SK-MEL-5 (cell line): ENCODE measurements at places on chromosomes 4 and X. TPM values are rescaled to one million over a fixed set of nuclear protein-coding genes. Genes with fewer than 3 reads are reported as not detected.

- no peak for DNase-seq
Observed at GRCh38 chr4:72006586-72006985, 25.2 kb upstream of the NPFFR2 start.

GRCh38 chr4:140253556-140254027 lies 99.6 kb upstream of the MAML3 start:
- DNase-seq = no peak

DNA sequence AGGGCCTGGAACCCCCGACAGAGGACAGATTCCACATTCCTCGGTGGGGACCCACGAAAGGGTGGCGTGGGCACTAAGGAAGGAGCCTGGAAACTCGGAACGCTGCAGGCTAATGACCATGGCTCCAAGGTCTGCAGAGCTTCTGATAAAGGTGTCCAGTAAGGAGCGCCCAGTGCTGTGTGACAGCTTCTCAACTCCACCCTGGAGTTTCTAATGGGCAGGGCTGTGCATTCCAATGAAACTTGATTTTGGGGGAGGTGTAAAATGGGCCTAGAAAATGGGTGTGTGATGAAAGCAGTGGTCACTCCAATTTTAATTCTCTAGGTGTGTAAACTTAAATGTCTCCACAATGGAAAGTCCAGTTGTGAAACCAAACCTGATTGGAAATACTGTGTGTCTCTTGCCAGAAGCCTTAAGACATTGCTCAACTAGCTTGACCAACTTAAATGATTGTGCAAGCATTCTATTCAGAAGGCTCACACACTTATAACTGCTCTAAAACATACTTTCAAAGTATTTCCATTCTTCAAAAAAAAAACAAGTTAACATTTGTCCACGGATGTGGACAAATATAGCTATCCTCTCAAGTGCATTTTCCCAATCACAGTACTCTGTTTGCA lies 52.1 kb downstream of the XAGE2 start:
- DNase-seq = no peak

GRCh38 chr4:137390707-137391106 lies 141.6 kb downstream of the PCDH18 start:
- no peak for DNase-seq

- no peak for DNase-seq
Observed at GRCh38 chr4:125011646-125012045, 299.1 kb upstream of the ANKRD50 start.

DNA sequence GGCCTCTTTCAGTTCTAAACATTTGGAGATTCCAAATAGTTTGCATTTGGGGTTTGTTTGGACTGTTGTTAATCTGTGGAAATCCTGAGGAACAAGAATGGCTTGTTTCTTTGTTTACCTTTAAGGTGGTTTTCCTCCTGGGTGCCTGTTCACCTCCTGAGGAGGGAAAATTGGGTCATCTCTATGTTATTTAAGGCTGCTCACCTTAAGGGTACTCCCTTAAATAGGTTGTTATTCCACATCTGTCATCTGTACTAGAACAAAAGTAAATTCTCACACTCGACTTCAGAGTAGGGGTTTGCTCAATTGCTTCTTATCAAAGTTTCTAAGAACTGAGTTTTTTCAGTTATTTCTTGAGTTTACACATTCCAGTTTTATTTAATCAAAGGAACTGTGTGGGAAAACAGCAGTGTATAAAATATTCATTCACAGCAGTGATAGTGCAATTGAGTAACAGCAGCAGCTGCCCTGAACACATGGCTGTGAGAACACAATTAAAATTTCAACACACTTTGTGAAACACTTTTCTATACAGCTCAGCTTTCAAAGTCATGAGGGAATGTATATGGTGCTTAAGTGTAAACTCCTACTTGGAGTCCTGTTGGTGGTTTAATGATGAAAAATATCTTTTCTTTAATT lies 238.5 kb upstream of the PGRMC2 start:
- DNase-seq = no peak

DNA sequence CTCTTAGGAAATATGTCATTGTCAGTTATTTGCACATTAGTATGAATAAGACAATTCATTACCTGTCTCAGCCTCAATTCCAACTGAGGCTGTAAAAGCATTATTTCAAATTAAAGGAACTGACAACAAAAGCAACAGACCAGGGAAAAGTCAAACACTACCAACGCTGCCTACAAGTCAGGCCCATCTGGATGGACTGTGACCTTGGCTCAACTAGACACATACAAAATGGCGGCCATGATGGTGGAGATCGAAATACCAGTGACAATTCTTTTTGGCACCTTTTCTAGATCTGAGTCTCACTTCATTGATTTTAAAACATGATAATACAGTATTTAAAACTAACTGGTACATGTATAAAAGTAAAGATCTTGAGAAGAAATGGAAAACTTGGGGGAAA lies 160.7 kb downstream of the DHX15 start:
- no peak for DNase-seq

- no peak for DNase-seq
Observed at GRCh38 chr4:88106205-88106604, 52.2 kb downstream of the ABCG2 start.

GRCh38 chr4:148998719-148999118 lies 556.5 kb upstream of the NR3C2 start:
- peak; percentile 52 for DNase-seq

- peak; percentile 47 for DNase-seq
Observed at GRCh38 chr4:123597586-123597985, 201.0 kb downstream of the SPRY1 start.

DNA sequence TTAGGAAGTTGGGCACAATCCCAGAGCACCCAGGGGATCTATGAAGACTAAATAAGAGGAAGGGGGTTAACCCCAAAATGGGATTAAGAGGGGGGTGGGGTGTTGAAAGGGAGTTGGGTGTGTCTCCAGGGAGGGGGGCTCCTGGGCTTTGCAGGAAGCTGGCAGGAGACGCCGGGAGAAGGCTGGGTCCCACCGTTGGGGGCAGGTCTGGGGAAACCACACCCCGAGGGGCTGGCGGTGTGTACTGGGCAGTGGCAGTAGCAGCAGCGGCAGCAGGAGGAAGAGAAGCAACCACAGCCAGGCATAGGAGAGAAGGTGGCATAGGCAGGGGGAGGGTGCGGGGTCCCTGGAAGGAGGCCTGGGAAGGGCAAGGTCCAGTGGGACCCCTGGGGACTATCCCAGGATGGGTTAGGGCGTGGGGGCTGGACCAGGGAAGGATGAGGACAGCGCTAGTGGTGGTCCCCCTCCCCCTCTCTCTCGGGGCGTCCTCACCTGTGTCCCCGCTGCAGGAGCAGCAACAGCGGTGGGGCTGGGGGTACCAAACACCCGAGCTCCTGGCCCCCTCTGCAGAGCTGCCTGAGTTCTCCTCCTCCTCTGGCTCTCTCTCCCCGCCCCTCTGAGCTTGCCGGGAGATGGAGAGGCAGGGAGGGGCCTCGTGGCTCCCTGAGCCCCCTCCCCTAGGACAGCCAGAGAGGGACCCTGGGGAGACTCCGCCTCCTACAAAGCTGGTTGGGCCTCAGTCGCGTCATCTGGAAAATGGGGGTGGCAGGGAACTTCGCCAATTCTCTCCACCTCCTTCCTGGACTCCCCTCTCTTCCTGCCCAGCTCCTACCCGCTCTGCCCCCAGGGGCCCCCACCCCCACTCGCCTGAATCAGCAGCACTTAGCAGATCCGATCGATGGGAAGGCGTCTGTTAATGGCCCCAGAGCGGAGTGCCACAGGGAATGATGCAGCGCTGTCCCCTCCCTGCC lies at the start of gene KCND1:
KCND1 (minus strand) TSS at position 596 of the 971 bp plus-strand sequence. CDS start 1,573 bp downstream, outside the sequence.
- no peak for DNase-seq

DNA sequence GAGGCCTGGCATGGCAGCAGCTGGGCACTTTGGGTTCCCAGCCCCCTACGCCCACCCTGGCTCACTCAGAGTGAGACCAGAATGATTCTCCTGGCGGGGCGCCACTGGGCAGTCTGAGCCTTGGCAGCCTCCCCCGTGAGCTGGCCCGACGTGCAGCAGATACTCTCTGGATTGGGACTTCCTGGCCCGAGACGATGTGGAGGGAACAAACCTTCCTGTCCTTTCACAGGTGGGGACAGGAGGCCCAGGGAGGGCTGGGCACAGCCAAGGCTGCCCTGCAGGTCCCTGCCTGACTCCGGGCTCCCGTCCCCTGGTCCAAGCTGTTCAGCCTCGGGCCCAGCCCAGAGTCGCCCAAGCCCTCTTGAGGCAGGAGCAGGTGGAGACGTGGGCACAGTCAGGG lies 17.9 kb upstream of the ADD1 start:
- DNase-seq = no peak

- DNase-seq = peak; percentile 47
Observed at GRCh38 chr4:143083756-143084472, 100.8 kb upstream of the USP38 start.

- no peak for DNase-seq
Observed at GRCh38 chrX:74292808-74293123, 11.2 kb upstream of the ZCCHC13 start.

GRCh38 chrX:50483283-50483682 lies 12.7 kb upstream of the DGKK start:
- DNase-seq = no peak

DNA sequence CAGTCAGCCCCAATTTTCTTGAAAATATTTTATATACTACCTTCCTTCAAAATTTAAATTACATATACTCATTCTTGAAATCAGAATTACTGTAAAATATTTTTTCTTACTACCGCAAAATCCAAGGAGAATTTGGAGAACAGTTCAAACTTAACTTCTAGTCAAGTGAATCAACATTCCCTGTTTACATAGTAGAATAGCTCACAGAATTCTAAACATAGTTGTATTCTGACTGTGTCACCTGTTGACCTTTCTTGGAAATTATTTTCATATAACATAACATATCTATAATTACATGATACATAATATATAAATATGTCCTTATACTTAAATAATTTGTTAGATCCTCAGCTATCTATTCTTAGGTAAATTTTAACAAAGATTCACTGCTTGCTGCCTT lies 31.0 kb upstream of the FGF5 start:
- DNase-seq = no peak

- DNase-seq = no peak
Observed at GRCh38 chr4:27692868-27693634, 832.4 kb downstream of the STIM2 start.

- no peak for DNase-seq
Observed at GRCh38 chrX:1207496-1208025, 4.9 kb downstream of the CRLF2 start.

GRCh38 chrX:48676106-48676892 lies 7.3 kb upstream of the WAS start:
- peak; percentile 88 for DNase-seq

GRCh38 chr4:1236103-1236641 lies 12.8 kb downstream of the CTBP1 start:
- DNase-seq = no peak

DNA sequence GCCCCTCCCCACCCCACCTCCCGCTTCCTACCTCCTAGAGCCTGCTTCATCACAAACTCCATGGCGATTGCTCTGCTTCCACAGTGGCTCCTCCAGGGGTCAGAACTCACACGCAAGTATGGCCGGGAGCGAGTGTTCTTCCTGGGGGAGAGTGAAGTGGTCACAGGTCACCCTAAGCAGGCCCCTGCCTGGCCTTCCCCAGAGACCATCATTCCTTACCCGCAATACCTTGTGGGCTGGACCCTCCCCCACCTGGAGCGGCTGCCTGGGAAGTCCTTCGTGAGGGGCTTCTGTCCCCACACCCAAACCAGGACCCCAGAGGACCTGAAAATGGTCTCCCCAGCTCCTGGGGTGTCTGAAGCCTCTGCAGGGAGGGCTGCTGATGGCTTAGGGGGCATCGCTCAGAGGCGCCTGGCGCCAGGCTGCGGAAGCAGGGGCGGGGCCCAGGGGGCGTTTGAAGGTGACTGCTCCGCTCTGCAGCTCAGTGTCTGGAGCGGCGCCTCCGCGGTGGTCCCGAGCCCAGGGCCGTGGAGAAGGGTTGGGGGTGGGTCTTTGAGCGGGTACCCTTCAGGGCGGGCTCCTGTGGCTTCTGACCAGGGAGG lies 1.4 kb downstream of the CPLX1 start:
- no peak for DNase-seq

- no peak for DNase-seq
Observed at GRCh38 chrX:123909523-123909922, 49.7 kb downstream of the XIAP start.

DNA sequence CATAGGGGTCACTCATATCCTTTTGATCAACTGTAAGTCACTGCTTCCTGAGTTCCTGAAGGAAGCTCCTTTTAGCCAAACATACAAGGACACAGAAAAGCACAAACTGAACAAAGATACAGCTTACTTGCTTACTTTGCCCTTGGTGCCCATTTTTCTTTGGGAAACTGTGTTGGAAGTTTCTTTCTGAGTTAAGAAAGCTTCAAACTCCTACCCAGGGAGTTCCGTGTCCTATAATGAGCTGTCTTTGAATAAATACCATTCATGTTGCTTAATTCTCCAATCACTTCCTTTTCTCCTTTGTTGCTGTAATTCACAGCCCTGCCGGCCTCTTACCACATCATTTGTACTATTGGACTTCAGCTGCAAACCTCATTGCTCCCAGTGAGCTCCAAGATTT lies at the start of gene ADH4:
ADH4 (minus strand) TSS at position 228 of the 400 bp plus-strand sequence; CDS start at position 153, 75 bp downstream.
- no peak for DNase-seq

DNA sequence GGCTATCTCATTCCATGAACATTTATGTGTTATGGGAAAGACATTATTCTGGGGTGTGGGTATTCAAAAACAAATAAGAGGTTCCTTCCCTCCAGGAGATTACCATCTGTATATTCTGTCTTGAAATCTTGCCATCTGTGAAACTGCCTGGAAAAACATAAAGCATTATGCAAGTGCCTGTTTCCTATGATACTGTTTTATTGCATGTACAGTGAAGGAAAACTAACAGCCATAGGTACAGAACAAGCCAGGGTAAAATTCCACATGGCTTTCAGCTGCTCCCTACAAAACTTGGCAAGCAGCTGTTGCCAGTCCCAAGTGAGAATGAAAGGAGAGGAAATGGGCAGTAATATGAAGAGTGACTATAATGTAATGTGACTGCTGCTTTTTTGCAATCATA lies 136.0 kb downstream of the GUCY2F start:
- no peak for DNase-seq

- no peak for DNase-seq
Observed at GRCh38 chr4:38574559-38575333, 89.3 kb upstream of the KLF3 start.

Gene EDA2R
- total RNA-seq = 17.1 and 19.5 TPM in 2 replicates

Gene DRD5
- not detected in 2 replicates for total RNA-seq

Gene MTNR1A
- not detected in 2 replicates for total RNA-seq

Gene IBSP
- not detected in 2 replicates for total RNA-seq

Gene CSAG1
- total RNA-seq = 71.2 and 82.0 TPM in 2 replicates

Gene SSX4B
- 0.42 TPM in 1 of 2 replicates, not detected in the other for total RNA-seq

Gene BEX1
- 5.4 and 7.2 TPM in 2 replicates for total RNA-seq

Gene USP26
- not detected in 2 replicates for total RNA-seq

Gene OTUD6A
- not detected in 2 replicates for total RNA-seq

Gene MAGEB10
- total RNA-seq = not detected in 2 replicates

Gene SHOX
- not detected in 2 replicates for total RNA-seq

Gene DBET
- not detected in 2 replicates for total RNA-seq

Gene FAM47E
- 0.16 and 1.4 TPM in 2 replicates for total RNA-seq

Gene SMAD1
- 8.1 and 8.8 TPM in 2 replicates for total RNA-seq

Gene DAPP1
- not detected in 2 replicates for total RNA-seq

Gene NDST3
- total RNA-seq = 0.05 TPM in 1 of 2 replicates, not detected in the other

Gene NIPAL1
- 0.13 and 0.40 TPM in 2 replicates for total RNA-seq

Gene LIMCH1
- total RNA-seq = 15.8 and 17.2 TPM in 2 replicates

Gene LUZP4
- total RNA-seq = 19.1 and 22.2 TPM in 2 replicates

Gene HSFX4
- total RNA-seq = not detected in 2 replicates

Gene FMR1NB
- total RNA-seq = not detected in 2 replicates
